ENCODE measurements at places on chromosomes 3 and 15. TPM values are rescaled to one million over a fixed set of nuclear protein-coding genes. Genes with fewer than 3 reads are reported as not detected.

DNA sequence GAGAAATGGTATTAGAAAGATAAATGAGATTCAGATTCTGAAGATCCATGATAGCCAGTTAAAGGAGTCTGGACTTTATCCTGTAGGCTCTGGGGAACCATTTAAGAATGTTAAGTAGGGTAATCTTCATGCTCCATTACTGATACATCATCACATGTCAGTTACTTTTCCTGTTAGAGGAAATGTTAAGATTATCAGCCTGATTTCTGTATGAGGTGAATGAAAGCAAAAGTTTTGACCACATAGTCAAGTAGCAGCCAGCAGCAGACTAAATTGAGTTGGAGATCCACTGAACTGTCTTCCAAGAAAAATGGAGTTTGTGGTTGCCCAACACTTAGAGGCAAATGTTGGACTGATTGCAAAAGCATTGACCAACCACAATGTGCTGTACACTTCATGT is 4.7 kb upstream of the COPB2 start:
- DNase-seq = no peak

DNA sequence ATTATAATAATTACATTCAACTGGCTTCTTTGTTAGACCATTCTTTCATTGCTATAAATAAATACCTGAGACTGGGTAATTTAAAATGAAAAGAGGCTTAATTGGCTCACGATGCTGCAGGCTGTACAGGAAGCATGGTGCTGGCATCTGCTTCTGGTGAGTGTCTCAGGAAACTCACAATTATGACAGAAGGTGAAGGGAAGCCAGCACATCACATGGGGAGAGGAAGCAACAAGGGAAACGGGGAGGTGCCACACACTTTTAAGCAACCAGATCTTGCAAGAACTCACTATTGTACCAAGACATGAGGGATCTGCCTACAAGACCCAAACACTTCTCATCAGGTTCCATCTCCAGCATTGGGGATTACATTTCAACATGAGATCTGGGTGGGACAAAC is 413.1 kb upstream of the ARRDC4 start:
- DNase-seq = no peak

Gene SGO1
- 2.2 TPM for total RNA-seq

DNA sequence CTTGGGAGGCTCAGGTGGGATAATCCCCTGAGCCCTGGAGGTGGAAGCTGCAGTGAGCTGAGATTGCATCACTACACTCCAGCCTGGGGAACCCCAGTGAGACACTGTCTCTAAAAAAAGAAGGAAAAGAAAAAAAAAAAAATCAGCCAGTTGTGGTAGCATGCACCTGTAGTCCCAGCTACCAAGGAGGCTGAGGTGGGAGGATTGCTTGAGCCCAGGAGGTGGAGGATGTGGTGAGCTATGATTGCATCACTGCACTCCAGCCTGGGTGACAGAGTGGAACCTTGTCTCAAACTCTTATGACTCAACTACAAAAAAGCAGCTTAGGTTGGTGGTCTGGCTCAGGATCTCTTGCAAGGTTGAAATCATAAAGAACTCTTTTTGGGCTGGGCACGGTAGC is 19.3 kb upstream of the GPX1 start:
- no peak for DNase-seq

- DNase-seq = no peak
These were observed 296.5 kb downstream of the SLC9A9 start for GRCh38 chr3:143551761-143552160.

Gene ISL2
- total RNA-seq = not detected

GRCh38 chr3:182626484-182627467 is 166.5 kb upstream of the ATP11B start:
- DNase-seq = no peak

- no peak for DNase-seq
These were observed 156.8 kb downstream of the WNT5A start for GRCh38 chr3:55330355-55330754.

- peak; percentile 90 for DNase-seq
These were observed at the start of gene TNK2 for GRCh38 chr3:195907934-195908693. Gene TNK2 (minus strand): TSS chr3:195908551. CDS start chr3:195888588, 19,963 bp downstream.

GRCh38 chr3:14378415-14378814 is 24.0 kb upstream of the SLC6A6 start:
- no peak for DNase-seq

- peak; percentile 97 for DNase-seq
These were observed at the start of gene CMC1 for GRCh38 chr3:28241221-28242160. Gene CMC1 (plus strand): TSS chr3:28241619. CDS start chr3:28241794, 175 bp downstream.

- no peak for DNase-seq
These were observed 6.4 kb upstream of the CAPN7 start for GRCh38 chr3:15199493-15200105.

Gene CD86
- total RNA-seq = 3.5 TPM

Gene MST1R
- total RNA-seq = 44.5 TPM

All from lower leg skin (tissue), 4 donors.